T-helper 2 cell treated with Interferon-gamma antibody and Interleukin-4, amounts not matched to agents 5 μg/mL and 100 μg/mL, for 36 hours (primary cell): ENCODE measurements at places on chromosomes 12 and 14.

- DNase-seq, result no peak
- no peaks in the 10 kb centered on the region for H3K4me1 ChIP-seq
- no peak overlapping the region for H3K4me3 ChIP-seq
- H3K36me3 ChIP-seq, result no peaks in the 10 kb centered on the region
- no peaks in the 10 kb centered on the region for H3K27me3 ChIP-seq
Observed at GRCh38 chr14:33229269-33229929, 290.7 kb downstream of the NPAS3 start.

GRCh38 chr12:122866950-122867607 lies 28.8 kb downstream of the VPS37B start:
- no peak overlapping the region for H3K4me3 ChIP-seq
- peaks cover 6% of the 10 kb centered on the region for H3K27me3 ChIP-seq
- DNase-seq, result no peak

- H3K4me3 ChIP-seq, result peak overlapping the region; percentile 88
- peaks cover 34% of the 10 kb centered on the region for H3K4me1 ChIP-seq
- peaks cover 3% of the 10 kb centered on the region for H3K27me3 ChIP-seq
Observed at GRCh38 chr12:49366096-49366651, 1.1 kb upstream of the SPATS2 start.

DNA sequence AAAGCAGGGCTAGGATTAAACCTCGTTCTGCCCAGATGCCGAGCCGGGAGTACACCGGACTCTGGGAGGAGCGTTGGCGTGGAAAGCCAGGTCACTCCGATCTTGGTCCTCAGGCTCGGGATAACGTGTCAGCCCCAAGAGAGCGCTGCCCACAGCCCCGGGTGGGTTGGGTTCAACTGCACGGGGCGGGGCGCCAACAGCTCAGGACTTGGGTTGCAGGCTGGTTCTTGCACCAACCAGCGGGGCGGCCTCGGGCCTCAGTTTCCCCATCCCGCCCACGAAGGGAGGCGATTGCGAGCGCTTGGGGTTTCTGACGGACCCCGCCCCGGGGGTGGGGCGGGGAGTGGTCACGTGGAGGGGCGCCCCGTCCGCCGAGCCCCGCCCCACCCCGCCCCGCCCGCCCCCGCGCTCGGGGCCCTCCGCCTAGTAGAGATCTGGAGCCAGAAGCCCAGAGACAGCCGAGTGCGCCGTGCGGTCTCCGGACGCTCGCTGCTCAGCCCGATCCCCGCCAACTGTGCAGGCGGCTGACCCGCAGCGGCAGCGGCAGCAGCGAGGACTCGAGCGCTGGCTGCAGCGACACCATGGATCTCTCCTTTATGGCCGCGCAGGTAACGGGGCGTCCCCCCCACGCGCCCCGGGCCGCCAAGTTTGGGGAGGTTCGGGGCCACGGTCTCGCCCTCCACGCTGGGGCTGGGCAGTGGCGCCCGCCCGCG lies at the start of gene C14orf132:
Gene C14orf132, plus strand, starts transcription at position 443 of the 713 bp plus-strand sequence. Its CDS starts 139 bp downstream, at position 582.
- no peak within 1 kb of the TSS for H3K27ac ChIP-seq
- DNase-seq, result peak; percentile 32
- no peaks in the 10 kb centered on the region for H3K36me3 ChIP-seq
- peaks cover 49% of the 10 kb centered on the region for H3K27me3 ChIP-seq
- H3K4me3 ChIP-seq, result peak within 1 kb of the TSS; percentile 74

- peak overlapping the region; percentile 39 for H3K4me3 ChIP-seq
- no peaks in the 10 kb centered on the region for H3K27me3 ChIP-seq
- H3K36me3 ChIP-seq, result peaks cover 32% of the 10 kb centered on the region
- DNase-seq, result peak; percentile 36
Observed at GRCh38 chr14:71591929-71592328, 340.3 kb upstream of the RGS6 start.

GRCh38 chr12:121789800-121790728 lies 3.4 kb downstream of the RHOF start:
- H3K27ac ChIP-seq, result peak overlapping the region; percentile 100
- peak overlapping the region; percentile 99 for H3K4me3 ChIP-seq
- peaks cover 49% of the 10 kb centered on the region for H3K36me3 ChIP-seq
- peak; percentile 92 for DNase-seq
- H3K27me3 ChIP-seq, result no peaks in the 10 kb centered on the region

GRCh38 chr12:1291601-1292332 lies 300.7 kb downstream of the ERC1 start:
- H3K4me1 ChIP-seq, result no peaks in the 10 kb centered on the region
- H3K36me3 ChIP-seq, result peaks cover 10% of the 10 kb centered on the region
- no peak overlapping the region for H3K4me3 ChIP-seq
- no peak overlapping the region for H3K27ac ChIP-seq
- DNase-seq, result no peak
- no peaks in the 10 kb centered on the region for H3K27me3 ChIP-seq

DNA sequence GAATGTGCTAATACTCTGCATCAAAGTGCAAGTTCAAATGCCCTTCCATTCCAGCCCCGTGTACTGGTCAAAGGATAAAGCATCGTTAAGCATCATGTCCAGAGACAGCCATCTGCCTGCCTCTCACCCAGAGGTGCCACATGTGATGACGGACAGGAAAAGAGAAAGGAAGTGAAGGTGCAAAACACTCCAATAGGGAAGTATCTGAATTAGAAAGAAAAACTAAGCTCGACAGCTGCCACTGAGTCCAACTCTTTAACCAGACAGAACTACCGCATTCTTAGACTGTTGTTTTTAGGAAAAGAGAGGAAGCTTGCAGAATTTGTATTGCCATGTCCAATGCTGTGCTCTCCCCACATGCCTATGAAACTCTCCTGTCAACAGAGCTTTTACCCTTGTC lies 465.0 kb upstream of the SOX5 start:
- H3K4me3 ChIP-seq, result no peak overlapping the region
- H3K36me3 ChIP-seq, result no peaks in the 10 kb centered on the region
- no peak for DNase-seq
- H3K4me1 ChIP-seq, result no peaks in the 10 kb centered on the region
- no peak overlapping the region for H3K27ac ChIP-seq

GRCh38 chr12:132360906-132361777 lies 31.8 kb upstream of the GALNT9 start:
- no peak for DNase-seq
- no peaks in the 10 kb centered on the region for H3K36me3 ChIP-seq
- no peaks in the 10 kb centered on the region for H3K4me1 ChIP-seq
- no peak overlapping the region for H3K27ac ChIP-seq

- H3K4me1 ChIP-seq, result peaks cover 3% of the 10 kb centered on the region
- no peaks in the 10 kb centered on the region for H3K36me3 ChIP-seq
- no peak for DNase-seq
- H3K27me3 ChIP-seq, result peaks cover 9% of the 10 kb centered on the region
- no peak overlapping the region for H3K27ac ChIP-seq
Observed at GRCh38 chr12:104827587-104827986, 130.5 kb downstream of the SLC41A2 start.

- H3K27me3 ChIP-seq, result no peaks in the 10 kb centered on the region
- peaks cover 8% of the 10 kb centered on the region for H3K4me1 ChIP-seq
- no peak overlapping the region for H3K27ac ChIP-seq
- H3K36me3 ChIP-seq, result peaks cover 24% of the 10 kb centered on the region
Observed at GRCh38 chr14:89178376-89178775, 238.7 kb downstream of the FOXN3 start.

DNA sequence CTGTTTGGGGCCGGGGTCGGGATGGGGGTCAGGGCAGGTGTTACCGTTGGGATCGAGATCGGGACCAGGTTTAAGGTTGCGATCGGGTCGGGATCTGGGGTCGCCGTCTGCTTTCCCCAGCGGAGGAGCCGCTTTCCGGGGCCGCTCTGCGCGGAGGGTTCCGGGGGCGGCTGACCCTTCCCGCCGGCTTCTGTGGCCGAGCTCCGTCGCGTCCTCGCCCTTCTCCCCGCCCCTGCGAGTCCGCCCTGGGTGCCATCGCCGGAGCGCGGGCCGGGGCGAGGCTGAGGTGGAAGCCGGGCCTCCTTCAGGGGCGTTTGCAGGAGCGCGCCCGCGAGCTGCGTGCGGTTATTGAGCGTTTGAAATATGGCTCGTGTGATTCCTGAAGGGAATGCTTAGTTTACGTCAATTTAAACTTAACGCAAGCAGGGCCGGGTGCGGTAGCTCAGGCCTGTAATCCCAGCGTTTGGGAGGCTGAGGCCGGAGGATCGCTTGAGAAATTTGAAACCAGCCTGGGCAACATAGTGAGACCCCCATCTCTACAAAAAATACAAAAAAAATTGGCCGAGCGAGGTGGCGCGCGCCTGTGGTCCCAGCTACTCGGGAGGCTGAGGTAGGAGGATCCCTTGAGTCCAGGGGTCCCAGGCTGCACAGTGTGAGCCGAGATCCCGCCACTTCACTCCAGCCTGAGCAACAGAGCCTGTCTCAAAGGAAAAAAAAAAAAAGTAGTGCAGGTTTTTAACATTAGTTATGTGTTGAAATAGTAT lies 620 bp downstream of the PGAM5 start:
- no peaks in the 10 kb centered on the region for H3K27me3 ChIP-seq
- peak overlapping the region; percentile 85 for H3K4me3 ChIP-seq
- H3K4me1 ChIP-seq, result peaks cover 18% of the 10 kb centered on the region
- H3K36me3 ChIP-seq, result peaks cover 14% of the 10 kb centered on the region

- H3K4me1 ChIP-seq, result no peaks in the 10 kb centered on the region
- H3K27ac ChIP-seq, result no peak overlapping the region
- DNase-seq, result no peak
- no peak overlapping the region for H3K4me3 ChIP-seq
- peaks cover 2% of the 10 kb centered on the region for H3K27me3 ChIP-seq
Observed at GRCh38 chr14:56268673-56269072, 150.5 kb downstream of the PELI2 start.

DNA sequence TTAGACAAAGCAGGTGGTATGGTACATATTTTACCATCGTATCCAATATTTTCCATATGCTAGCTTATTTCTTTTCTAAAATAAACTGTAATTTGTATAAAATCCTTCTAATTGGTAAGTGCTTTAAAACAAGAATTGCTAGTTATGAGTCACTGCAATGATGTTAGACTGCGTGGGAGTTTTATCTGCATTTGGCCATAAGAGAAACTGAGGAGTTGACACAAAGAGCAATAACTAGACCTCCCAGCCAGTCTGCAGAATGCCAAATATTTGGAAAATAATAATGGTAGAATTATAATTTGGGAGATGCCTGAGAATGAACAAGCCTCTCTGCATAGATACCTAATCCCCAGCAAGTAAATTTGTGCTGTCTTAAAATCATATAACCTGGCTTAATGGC lies 61.7 kb upstream of the PTPRR start:
- H3K27ac ChIP-seq, result no peak overlapping the region
- H3K36me3 ChIP-seq, result no peaks in the 10 kb centered on the region
- no peaks in the 10 kb centered on the region for H3K27me3 ChIP-seq

- no peak for DNase-seq
- peak overlapping the region; percentile 85 for H3K4me3 ChIP-seq
- H3K27me3 ChIP-seq, result no peaks in the 10 kb centered on the region
- peaks cover 68% of the 10 kb centered on the region for H3K4me1 ChIP-seq
- H3K27ac ChIP-seq, result peak overlapping the region; percentile 97
Observed at GRCh38 chr12:6960593-6961277, 9.6 kb downstream of the PTPN6 start.

GRCh38 chr14:76826122-76826521 lies at the start of gene LRRC74A:
LRRC74A (plus strand) TSS chr14:76826408; CDS start chr14:76826698, 290 bp downstream.
- no peaks in the 10 kb centered on the region for H3K4me1 ChIP-seq
- H3K4me3 ChIP-seq, result no peak within 1 kb of the TSS
- H3K27me3 ChIP-seq, result peaks cover 6% of the 10 kb centered on the region
- H3K36me3 ChIP-seq, result no peaks in the 10 kb centered on the region
- no peak within 1 kb of the TSS for H3K27ac ChIP-seq

- peaks cover 35% of the 10 kb centered on the region for H3K4me1 ChIP-seq
- H3K27ac ChIP-seq, result peak overlapping the region; percentile 81
- peaks cover 29% of the 10 kb centered on the region for H3K36me3 ChIP-seq
- H3K27me3 ChIP-seq, result no peaks in the 10 kb centered on the region
- peak; percentile 73 for DNase-seq
- H3K4me3 ChIP-seq, result peak overlapping the region; percentile 79
Observed at GRCh38 chr12:121240484-121241101, 30.7 kb downstream of the P2RX4 start.

DNA sequence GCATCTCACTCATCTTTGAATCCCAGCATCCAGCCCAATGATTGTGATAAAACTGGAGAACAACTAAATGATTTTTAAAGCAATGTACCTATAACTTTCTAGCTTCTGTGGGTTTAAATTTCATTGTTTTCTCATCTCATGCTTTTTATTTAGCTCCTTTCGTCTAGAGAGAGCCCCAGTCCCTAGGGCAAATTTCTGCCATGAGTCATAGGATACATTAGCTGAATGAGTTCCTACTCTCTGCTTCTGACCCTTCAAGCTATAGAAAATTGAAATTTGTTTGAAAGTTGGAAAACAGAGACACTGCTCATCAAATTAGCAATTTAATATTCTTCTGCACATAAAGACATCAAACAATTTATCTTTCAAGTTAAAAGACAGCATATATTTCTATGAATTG lies 113.9 kb downstream of the KIF21A start:
- no peak for DNase-seq
- no peak overlapping the region for H3K27ac ChIP-seq
- H3K27me3 ChIP-seq, result no peaks in the 10 kb centered on the region

GRCh38 chr14:100408350-100409002 lies 85.3 kb downstream of the SLC25A47 start:
- no peaks in the 10 kb centered on the region for H3K36me3 ChIP-seq
- no peaks in the 10 kb centered on the region for H3K27me3 ChIP-seq
- no peak overlapping the region for H3K4me3 ChIP-seq
- DNase-seq, result no peak
- H3K4me1 ChIP-seq, result peaks cover 28% of the 10 kb centered on the region

GRCh38 chr14:102957222-102957621 lies 34.8 kb downstream of the AMN start:
- H3K4me1 ChIP-seq, result no peaks in the 10 kb centered on the region
- H3K27me3 ChIP-seq, result peaks cover 2% of the 10 kb centered on the region
- no peak overlapping the region for H3K27ac ChIP-seq
- H3K36me3 ChIP-seq, result no peaks in the 10 kb centered on the region

DNA sequence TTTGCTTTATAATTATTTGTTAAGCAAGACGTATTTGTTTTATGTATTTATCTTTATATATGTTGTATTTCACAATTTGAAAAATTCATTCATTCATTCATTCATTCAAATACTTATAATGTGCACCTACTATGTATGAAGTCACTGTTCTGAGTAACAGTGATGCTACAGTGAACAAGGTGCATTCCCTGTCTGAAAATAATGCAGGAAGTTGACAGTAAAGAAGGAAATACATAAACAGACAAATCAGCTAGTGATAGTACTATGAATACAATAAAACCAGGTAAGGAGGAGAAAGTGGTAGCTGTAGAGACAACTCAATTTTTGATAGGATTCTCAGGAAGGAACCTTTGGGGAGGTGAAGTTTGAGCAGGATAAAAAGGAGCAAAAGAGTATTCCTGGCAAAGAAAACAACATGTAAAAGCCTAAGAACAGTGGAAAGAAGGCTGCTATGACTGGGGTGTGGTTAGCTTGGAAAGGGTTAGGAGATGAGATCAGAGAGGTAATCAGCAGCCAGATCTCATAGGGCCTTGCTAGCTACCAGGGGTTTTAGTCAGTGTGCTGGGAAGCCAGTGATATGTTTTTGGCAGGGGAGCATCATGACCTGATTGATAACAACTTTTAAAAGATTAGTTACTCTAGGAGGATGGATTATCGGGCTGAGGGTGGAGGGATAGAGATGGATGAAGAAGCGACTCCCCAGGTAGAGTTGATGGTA lies 17.4 kb downstream of the BICDL1 start:
- peaks cover 29% of the 10 kb centered on the region for H3K36me3 ChIP-seq
- DNase-seq, result peak; percentile 70
- H3K4me3 ChIP-seq, result peak overlapping the region; percentile 78
- H3K27ac ChIP-seq, result peak overlapping the region; percentile 96
- no peaks in the 10 kb centered on the region for H3K27me3 ChIP-seq
